Central memory CD8-positive, alpha-beta T cell (primary cell): ENCODE measurements at places on chromosomes 4 and X.

- H3K4me1 ChIP-seq, result no peaks in the 10 kb centered on the region
- no peak for DNase-seq
- no peaks in the 10 kb centered on the region for H3K27me3 ChIP-seq
- H3K27ac ChIP-seq, result no peak overlapping the region
These were observed 571.9 kb downstream of the SPOCK3 start for GRCh38 chr4:166662266-166662843.

DNA sequence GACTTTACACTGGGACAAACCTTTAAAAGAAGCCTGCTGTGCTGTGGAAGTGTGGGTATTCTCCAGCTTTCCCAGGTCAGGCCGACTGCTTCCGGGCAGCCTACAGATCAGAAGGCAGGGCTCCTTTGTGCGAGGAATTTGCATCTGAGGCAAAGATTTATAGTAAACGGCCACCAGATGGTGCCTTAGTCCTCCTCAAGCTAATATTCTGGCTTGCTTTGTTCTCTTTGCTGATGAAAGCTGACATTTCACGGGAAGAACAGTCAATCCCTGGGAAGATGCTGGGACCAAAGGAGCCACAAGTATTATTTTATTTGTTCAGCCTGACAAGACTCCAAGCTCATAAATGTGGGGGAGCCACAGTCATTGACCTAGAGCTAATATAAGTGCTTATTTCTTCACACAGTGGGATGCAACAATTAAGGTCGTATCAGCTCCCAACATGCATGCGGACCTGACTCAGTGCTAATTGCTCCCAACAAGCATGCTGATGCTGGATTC is 120.7 kb upstream of the TRIM2 start:
- H3K27ac ChIP-seq, result no peak overlapping the region
- no peak for DNase-seq
- no peak overlapping the region for H3K4me3 ChIP-seq
- peaks cover 32% of the 10 kb centered on the region for H3K27me3 ChIP-seq
- H3K36me3 ChIP-seq, result peaks cover 1% of the 10 kb centered on the region
- H3K4me1 ChIP-seq, result peaks cover 13% of the 10 kb centered on the region

DNA sequence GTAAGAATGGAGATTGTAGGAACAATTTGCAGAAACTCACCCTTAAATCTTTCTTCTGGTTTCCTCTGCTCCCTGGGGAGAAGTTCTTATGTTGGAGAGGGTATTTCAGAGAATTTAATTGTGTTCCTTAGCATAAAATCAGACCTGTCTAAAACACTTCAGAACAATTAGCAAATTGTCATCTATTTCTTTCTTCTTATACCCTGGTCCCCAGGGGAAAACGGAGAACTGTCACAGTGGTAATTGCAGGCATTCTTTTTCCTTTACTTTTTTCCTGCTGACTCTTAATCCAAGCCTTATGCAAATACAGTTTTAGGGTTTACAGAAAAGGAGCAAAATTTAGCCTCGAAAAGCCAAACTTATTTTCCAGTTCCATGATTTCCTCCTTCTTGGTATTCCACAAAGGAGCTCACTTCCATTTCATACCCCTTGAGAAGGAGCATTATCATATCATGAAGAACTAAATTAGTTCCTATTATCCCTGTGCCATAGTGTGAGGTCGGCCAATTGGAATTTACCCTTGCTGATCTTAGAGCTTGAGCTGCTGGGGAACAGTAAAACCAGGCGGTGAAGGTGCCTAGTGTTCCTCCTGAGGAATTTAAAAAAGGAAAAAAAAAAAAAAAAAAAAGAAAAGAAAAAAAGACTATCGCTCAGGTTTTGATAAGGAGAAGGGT is 173.8 kb downstream of the IL15 start:
- no peaks in the 10 kb centered on the region for H3K36me3 ChIP-seq
- H3K4me3 ChIP-seq, result no peak overlapping the region
- H3K4me1 ChIP-seq, result no peaks in the 10 kb centered on the region
- H3K27ac ChIP-seq, result no peak overlapping the region
- DNase-seq, result no peak

DNA sequence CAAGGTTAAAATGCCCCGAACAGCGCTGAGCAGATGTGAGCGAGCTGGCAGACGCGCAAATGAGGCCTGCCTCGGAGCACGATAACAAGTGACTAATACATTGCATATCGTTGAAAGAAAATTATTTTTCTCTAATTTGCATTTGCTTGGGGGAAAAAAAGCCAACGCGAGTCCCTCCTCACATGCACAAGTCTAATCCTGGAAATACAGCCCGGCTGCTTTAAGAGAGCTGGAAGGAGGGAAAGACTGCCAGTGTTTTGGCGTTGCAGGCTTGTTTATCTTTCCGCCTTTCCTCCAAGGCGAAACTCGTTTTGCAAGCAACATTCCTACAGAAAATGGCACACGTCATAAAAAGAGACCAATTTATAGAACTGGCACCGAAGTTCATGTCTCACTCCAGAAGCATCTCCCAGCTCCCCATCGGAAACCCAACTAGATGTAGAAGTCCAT is 12.6 kb downstream of the BCOR start:
- no peaks in the 10 kb centered on the region for H3K27me3 ChIP-seq
- no peak for DNase-seq
- H3K4me1 ChIP-seq, result peaks cover 43% of the 10 kb centered on the region

GRCh38 chrX:115642311-115642710 is 81.3 kb downstream of the PLS3 start:
- H3K4me3 ChIP-seq, result no peak overlapping the region
- H3K27me3 ChIP-seq, result no peaks in the 10 kb centered on the region
- no peaks in the 10 kb centered on the region for H3K4me1 ChIP-seq
- H3K27ac ChIP-seq, result no peak overlapping the region
- DNase-seq, result no peak
- H3K36me3 ChIP-seq, result no peaks in the 10 kb centered on the region

- no peaks in the 10 kb centered on the region for H3K4me1 ChIP-seq
- H3K36me3 ChIP-seq, result no peaks in the 10 kb centered on the region
- no peak overlapping the region for H3K4me3 ChIP-seq
- no peaks in the 10 kb centered on the region for H3K27me3 ChIP-seq
These were observed 577.6 kb downstream of the KLHL13 start for GRCh38 chrX:117539090-117539418.
